ENCODE measurements at places on chromosomes 3 and 15.

DNA sequence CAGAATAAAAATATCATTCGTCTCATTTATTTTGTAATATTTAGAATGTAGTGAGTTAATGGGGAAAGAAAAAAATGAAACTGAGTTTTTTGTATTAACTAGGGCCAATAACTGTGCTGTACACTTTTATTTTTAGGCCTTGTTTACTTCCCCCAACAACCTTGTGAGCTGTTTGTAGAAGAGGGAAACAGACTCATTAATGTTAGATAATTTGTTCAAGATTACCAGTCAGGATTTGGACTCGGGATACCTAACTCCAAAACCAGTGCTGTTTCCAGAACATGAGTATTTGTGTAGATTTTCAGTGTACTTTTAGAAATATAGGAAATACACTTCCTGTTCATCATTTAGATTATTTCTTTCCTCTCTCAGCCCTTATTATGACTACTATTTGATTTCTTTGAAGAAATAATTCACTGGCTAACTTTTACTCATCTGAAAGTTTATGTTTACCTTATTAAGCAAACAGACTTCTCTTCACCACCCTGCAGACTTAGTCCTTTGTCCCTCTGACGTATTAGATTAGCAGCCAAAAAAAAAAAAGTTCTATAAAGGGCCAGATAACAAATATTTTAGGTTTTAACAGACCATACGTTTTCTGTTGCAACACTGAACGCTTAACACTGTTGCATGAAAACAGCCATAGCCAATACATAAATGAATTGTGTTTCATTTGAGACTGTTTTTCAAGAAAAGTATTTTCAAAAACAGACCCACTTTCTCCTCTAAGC is 192.5 kb upstream of the CGNL1 start:
- no peak for DNase-seq

DNA sequence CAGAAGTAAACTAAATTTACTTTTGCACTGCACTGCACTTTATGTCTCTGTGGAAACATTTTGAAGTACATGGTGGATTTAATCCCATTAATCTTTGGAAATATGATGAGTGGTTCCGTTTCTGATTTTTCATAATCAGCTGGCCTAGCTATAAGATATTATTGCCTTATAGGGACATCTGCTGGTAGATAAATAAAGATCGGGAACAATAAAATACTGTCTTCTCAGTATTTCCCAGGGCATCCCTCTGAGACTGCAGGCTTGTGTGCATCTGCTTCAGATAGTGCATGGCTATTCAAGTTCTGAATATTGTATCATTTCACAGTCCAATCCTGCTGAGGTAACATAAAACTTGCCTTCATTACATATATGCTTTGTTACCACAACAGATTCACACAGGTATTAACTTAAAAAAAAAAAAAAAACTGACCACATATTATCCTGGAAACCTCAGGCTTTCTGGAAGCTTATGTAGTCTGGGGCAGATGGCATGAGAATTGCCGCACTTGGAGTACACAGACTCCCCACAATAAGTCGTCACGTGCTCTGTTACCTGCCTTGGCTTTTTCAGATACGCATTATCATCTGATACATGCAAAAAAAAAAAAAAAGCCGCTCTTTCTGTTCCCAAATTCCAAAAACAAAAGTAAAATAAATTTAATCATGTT is 330.8 kb upstream of the AGTR1 start:
- no peak for DNase-seq

GRCh38 chr3:26260139-26260538 is 362.4 kb upstream of the LRRC3B start:
- DNase-seq = no peak

DNA sequence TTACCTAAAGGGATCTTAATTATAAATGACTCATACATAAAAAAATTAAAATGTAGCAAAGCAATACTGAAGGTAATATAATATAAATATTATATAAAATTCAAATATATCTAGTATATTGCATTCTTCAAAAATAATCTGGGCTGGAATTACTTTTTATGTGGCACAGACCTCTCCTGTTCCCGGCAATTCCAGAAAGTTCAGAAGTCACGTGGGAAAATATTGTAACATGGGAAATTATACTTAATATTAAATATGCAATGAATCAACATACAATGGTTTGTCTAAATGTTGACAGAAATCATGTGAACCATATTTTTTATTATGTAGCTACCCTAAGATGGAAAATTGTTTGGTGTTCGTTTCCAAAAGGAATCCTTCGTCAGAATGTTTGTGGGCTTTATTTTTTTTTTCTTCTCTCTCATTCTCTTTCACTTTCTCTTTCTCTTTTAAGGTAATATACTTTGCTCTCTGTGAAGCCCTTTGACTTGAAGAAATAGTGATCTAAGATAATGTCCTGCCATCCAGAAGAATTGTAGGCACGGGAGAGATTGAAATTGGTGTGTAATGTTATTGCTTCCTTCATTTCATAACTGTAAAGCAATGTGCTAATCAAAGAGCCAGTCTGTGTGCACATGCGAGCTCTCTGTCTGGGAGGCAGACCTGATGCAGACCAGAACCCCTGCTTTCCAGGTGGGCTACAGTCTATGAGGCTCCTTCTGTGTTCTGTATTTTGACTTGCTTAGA is 559.4 kb downstream of the NR2F2 start:
- DNase-seq = no peak

Measured in esophagus muscularis mucosa (tissue), 4 donors.